Stimulated activated CD8-positive, alpha-beta memory T cell treated with anti-CD3 and anti-CD28 coated beads, Interleukin-4, amount 100 ng/mL, for 4 hours (primary cell): ENCODE measurements at places on chromosomes 12 and 14.

GRCh38 chr14:20472536-20473169, 3.4 kb downstream of the PNP start:
- DNase-seq, result no peak

DNA sequence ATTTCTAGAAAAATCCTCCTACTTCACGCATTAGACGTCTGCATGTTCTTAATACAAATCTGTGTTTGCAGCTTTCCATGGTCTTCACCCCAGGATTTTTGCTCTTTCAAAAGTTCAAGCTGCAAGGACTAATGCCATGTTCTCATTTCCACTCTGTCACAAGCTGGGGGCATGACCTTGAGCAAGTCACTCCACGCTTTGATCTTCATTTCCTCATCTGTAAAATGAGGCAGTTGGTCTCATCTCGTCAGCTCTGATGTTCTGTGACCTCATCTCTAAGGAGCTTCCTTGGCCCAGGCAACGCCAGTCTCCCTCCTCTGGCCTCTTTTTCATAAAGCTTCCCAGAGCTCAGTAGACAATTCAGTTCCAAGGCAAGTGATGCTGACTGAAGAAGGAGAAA, 18.8 kb upstream of the BMP4 start:
- no peak for DNase-seq

GRCh38 chr14:21426692-21427091, 29.2 kb downstream of the CHD8 start:
- no peak for DNase-seq

DNA sequence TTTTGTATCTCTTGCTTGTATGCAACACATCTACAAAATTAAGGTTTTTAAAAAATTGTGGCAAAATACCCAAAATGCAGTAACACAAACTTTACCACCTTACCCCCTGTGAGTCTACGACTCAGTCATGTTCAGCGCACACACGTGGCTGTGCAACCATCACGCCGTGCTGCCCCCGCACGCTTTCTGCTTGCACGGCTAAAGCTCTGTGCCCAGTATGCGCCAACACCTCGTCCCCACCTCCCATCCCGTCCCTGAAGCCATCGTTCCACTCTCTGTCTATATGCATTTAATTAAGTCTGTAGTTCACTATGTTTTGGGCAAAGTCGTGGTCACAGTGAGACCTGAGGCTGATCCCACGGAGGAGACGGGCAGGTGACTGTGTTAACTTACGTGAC, 36.4 kb downstream of the FZD10 start:
- no peak for DNase-seq

DNA sequence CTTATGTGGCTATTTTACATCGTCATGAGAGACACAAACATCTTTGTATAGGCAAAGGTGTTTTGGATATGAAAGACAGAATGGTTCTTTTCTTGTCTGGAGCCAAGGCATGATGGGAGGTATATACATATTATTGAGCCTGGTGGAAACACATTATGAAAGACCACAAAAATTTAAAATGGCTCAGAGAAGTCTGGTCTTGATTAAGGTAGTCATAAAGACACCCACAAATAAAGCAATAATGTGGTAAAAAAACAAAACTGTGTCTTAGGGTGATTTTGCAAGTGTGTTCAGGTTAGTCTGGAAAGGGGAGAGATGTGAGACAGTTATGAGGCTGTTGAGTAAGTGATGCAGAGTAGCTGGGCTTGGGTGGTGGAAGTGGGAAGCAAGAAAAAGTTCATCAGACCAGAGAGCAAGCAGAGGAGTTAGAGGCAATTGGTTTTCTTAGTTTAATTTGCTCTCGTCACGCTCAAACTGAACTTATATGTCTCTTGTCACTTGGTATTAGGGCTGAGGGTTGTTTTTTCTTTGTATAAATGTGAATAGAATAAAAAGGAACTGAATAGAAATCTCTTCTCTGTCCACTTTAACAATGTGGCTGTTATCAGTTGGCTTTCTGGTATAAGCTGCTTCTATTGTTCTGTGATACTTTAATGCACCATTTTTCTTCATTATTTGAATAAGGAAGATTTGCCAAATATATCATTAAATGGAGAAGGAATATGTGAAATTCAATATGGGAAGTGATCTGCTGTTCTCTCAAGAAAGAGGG, 115.0 kb downstream of the AKAP6 start:
- DNase-seq, result no peak
